Astrocyte of the spinal cord (primary cell): ENCODE measurements at places on chromosomes 12 and 14.

- DNase-seq = peak; percentile 58
Observed at GRCh38 chr12:68495336-68496070, 115.2 kb upstream of the RAP1B start.

DNA sequence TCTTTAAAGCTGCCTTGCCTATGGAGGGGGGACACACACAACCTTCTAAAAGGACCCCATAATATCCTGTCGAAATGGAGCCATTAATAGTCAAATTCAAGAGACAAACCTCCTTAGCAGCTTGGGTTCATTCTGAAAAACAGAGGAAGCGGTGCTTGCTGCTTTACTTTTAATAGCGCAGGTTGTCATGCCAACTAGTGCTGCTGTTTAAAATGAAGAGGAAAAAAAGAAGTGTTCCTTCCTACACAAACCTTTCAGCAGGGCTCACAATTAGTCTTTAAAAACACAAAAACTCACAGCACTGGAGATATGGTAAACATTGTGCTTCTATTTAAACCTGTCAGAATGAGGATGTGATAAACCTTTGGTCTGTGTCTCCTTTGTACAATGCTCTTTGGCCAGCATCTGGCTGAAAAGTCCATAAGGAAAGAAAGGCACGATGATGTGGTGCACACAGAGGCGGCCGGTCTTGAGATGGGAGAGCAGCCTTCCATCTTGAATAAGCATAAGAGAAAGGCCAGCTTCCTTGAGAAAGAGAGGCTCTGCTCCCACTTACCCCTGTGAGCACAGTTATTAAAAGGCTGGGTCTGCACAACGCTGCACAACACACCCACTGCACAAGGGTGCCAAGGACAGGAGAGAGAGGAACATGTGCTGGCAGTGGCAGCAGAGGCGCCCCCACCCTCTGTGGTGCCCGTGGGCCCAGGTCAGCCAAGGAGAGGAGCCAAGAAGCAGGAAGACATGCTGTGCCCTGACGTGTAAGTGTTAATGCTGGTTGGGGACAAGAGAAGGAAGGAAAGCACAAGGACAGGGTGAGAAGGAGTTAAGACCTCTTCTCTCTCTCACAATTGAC is 144.6 kb downstream of the TTC7B start:
- DNase-seq = no peak

- no peak for DNase-seq
Observed at GRCh38 chr14:100262545-100262944, 23.6 kb downstream of the YY1 start.

- no peak for DNase-seq
Observed at GRCh38 chr12:32344047-32344446, 55.3 kb upstream of the FGD4 start.

DNA sequence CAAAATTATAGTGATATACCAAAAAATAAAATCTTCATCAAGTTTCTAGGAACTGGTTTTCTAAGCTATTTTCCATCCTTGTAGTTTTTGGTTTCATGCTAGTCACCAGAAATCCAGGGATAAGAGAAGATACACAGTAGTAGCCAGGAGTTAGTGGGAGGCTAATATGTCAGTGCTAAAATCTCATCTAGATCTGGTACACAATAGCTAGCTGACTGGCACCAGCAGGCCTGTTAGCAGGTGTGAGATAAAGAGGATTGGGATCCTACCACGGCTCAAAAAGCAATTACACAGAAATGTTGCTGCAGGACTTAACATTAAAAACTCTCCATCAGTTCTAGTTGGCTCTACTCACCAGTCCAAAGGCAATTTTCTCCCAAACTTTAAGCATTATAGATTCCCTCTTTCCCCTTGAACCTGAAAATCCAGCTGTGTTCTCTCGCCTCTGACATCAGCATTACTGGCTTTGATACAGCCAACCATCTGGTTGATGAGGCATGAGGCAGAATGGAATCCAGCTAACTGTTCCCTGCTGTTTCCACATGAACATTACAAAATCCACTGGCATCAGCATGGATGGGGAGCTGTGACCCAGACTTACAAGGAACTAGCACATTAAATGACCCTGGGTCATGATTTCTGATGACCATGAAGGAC is 41.8 kb upstream of the CCDC196 start:
- DNase-seq = no peak

- DNase-seq = peak; percentile 17
Observed at GRCh38 chr14:44847526-44848309, 114.0 kb downstream of the KLHL28 start.

DNA sequence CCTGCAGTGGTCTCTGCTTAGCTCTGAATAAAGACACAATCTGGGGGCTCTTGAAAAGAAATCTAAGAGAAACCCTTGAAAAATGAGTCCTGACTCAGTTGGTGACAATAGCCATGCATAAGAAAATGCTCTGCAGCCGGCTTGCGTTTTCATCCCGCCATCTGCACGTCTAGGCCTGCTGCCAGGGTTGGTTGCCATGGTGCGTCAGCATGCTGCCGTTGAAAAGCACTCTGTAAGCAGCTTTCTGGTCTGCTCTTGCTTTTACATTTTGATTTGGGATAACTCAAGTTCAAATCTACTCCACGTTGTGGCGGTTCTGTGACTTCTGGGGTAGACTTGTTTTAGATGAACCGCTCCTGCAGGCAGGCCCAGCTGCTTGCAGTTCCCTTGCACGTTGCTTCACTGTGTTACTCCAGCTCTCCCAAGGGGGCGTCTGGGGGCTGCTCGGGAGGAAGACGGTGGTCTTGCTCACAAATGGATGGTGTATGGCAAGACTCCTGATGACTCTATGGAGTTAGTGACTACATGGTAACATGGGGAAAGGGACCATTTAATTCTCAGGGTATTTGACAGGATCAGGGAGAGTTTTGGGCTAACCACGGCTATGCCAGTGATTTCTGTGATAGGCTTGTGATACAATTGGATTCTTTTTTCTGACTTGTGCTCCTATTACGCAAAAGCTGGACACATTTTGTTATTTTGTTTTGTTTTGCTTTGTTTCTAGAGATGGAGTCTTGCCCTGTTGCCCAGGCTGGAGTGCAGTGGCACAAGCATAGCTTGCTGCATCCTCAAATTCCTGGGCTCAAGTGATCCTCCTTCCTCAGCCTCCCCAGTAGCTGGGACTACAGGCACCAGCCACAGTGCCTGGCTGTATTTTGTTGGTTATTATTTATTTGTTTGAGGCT is 15.8 kb downstream of the WNT5B start:
- DNase-seq = peak; percentile 91

DNA sequence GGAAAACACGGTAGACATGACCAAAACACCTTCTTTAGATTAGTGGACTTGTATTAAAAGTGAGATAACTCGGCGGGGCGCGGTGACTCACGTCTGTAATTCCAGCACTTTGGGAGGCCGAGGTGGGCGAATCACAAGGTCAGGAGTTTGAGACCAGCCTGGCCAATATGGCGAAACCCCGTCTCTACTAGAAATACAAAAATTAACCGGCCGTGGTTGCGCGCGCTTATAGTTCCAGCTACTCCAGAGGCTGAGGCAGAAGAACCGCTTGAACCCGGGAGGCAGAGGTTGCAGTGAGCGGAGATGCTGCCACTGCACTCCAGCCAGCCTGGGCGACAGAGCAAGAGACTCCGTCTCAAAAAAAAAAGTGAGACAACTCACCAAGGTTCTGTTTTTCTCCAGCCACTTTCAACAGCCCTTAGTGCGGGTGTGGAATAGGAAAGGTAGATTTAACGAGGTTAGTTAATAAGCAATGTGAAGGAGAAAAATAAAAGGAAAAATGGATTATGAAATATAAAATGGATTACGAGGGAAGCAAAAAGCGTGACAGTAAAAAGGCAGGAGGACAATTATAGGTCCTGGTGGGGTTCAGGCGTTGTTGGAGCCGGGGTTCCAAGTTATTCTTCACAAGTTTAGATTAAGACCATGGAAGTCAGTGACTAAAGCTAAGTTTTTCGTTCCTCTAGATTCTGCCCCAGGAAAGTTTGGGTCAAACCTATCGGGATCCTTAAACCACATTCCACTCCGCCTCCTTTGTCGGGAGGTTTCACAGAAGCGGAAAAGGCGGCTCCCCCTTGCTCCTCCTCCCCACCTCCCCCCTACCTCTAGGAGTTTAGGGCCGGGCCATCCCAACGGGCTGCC is 534 bp downstream of the PPP2R3C start:
- DNase-seq = no peak

DNA sequence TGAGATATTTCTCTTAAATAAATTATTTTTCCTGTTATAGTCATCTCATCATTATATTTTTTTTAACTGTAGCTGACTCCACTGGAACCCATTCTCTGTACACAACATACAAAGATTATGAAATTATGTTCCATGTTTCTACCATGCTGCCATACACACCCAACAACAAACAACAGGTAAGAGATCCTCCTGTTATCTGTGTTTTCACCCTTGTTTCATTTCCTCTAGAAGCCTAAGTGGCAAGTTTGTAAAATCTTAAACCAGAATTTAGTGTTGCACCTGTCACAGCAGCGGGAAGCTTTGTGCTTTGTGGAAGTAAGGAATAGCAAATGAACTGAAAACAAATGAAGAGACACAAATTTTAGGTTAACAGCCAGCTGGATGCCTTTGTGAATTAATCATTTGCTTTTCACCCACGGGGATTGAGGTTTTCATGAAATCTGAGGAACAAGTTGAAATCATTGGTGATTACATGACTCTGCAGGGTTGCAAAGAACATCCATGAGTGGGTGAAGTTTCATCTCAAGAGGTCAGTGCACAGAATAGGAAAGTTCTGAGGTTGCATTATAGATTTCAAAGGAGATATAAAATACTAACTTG is 273.9 kb upstream of the RGS6 start:
- DNase-seq = peak; percentile 31

GRCh38 chr12:53518381-53518780 is 11.1 kb upstream of the NPFF start:
- DNase-seq = peak; percentile 25

DNA sequence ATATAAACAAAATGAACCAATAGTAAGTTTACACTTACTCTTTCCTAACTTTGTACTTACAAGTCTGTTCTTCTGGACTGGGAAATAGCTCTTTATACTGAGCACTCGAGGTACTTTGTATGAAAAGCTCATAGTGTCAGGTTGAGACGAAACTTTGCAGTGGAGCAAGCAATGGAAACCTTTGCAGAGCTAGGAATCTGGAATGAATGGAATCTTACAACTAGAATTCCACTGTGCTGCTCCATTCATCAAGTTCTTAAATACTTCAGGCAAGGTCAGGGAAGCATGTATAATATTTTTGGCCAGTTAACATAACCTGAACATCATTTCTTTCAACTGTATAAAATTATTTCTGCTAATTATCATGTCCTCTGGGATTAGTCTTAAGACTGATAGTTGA is 1327.5 kb upstream of the FLRT2 start:
- no peak for DNase-seq
